Activated T-helper 1 cell treated with anti-CD3 and anti-CD28 coated beads, Interleukin-12 subunit alpha, Interleukin-12 subunit beta, Interleukin-2, Interleukin-4 antibody, amounts not matched to agents 30 ng/mL and 10 ng/mL and 1 ng/mL, durations not matched to agents 14 hours and 24 hours and 36 hours (primary cell): ENCODE measurements at places on chromosomes 2 and 18. TPM values are rescaled to one million over a fixed set of nuclear protein-coding genes. Genes with fewer than 3 reads are reported as not detected.

GRCh38 chr2:163044114-163044513 is 205.5 kb upstream of the KCNH7 start:
- DNase-seq: no peak

DNA sequence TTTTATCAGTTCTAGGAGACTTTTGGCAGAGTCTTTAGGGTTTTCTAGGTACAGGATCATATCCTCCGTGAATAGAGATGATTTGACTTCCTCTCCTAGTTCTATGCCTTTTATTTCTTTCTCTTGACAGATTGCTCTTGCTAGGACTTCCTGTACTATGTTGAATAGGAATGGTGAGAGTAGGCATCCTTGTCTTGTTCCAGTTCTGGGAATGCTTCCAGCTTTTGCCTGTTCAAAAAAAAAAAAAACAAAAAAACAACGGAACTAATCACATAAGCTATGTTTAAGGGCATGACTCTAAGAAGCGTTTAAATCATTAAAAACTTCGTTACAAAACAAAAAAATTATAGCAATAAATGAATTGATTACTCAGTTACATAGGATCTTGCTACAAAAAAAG is 145.7 kb downstream of the NUP35 start:
- DNase-seq: no peak

GRCh38 chr2:201621293-201621999 is 21.9 kb downstream of the TMEM237 start:
- no peak for DNase-seq

Gene SRD5A2
- not detected in 2 replicates for total RNA-seq

Gene CGREF1
- total RNA-seq: 12.9 and 18.0 TPM in 2 replicates

Gene GREB1
- 0.10 and 0.41 TPM in 2 replicates for total RNA-seq
